ENCODE measurements at places on chromosomes 4 and X.

GRCh38 chrX:111010111-111010510, 85.9 kb upstream of the PAK3 start:
- DNase-seq: no peak

- no peak for DNase-seq
Observed at GRCh38 chr4:48484494-48485168, 1.5 kb downstream of the SLC10A4 start.

DNA sequence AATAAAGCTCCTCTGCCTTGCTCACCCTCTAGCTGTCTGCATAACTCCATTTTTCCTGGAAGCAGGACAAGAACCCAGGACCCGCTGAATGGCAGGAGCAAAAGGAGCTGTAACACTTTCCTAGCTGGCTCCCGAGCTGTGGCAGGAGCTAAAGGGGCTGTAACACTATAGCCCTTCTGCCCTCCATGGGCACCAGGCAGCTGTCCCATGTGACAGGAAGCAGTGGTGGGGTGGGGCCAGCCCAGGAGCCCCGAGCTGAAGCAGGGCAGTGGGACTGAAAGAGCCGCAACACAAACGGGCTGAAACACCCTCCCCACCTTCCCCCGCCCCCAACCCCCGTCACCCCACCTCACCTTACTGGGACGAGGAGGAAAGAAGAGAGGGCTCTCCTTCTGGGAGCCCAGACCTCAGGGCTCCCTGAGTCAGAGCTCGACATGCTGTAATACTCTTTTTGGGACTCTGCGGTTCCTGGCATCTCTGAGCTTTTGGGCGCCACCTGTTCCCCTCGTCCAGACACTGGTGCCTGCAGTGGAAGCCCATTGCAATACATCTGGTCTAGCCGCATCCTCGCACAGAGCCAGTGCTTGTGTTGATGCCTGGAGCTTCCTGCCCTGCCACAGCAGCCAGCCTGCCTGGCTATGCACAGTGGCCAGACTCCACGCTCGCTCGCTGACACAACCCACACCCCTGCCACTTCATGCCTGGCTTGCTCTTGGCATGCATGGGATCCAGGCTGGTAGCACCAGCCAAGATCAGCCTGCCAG, 39.4 kb downstream of the PPM1K start:
- no peak for DNase-seq

- no peak for DNase-seq
Observed at GRCh38 chr4:90209922-90210321, 82.7 kb downstream of the CCSER1 start.

GRCh38 chr4:153223427-153223801, 19.2 kb downstream of the TRIM2 start:
- no peak for DNase-seq

GRCh38 chr4:150999086-150999485, 16.0 kb downstream of the LRBA start:
- DNase-seq: no peak

DNA sequence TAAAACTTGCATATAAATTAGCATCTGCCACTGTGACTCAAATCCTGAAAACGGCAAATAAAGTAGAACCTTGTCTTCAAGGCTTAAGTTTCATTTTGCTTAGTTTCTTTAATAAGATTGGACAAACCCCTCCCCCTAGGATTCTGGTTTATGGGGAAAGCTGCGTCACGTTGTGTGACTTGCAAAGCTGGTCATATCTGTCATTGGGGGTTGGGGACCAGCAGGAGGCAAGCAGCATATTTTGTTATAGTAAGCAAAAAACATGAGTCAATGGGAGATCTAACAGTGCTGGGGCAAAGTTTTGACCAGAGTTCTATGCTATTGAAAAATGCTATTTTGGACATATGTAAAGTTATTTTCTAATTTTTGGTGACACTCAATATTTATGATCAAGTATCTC, 407.3 kb downstream of the PCDH18 start:
- no peak for DNase-seq

DNA sequence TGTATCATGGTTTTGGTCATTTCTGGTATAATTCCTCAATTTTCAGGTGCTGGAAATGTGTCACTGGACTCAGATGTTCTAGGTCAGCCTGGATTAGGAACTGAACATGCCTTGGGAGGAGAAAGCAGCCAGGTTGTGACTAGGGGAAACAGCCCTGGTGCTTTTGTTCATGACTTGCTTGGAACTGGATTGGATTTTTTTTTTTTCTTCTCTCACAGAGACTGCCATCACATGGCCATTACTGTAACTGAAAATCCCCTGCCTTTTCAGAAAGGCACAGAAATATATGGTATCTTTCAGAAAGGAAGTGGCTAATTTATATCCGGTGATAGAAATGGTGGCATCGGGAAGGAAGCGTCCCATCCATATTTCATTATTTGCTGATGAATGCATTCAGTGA, 34.6 kb downstream of the SEPTIN11 start:
- peak; percentile 37 for DNase-seq

DNA sequence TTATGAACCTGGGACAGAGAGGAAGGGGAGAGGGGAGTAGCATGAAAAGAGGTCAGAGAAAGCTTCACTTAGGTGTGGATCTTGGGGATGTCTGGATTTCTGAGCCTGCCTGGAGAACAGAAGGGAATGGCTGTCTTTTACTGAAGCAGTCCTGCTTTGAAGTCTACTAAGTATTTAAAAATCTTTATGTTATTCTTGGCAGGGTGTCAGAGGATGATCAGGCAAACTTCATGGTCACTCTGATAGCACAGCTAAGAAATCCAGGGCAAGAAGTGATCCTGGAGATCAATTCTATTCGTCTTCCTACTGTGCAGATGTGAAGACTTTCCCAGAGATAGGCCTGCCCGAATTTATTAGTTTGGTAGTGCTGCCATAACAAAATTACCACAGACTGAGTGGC, 464.4 kb upstream of the BOD1L1 start:
- DNase-seq: no peak

DNA sequence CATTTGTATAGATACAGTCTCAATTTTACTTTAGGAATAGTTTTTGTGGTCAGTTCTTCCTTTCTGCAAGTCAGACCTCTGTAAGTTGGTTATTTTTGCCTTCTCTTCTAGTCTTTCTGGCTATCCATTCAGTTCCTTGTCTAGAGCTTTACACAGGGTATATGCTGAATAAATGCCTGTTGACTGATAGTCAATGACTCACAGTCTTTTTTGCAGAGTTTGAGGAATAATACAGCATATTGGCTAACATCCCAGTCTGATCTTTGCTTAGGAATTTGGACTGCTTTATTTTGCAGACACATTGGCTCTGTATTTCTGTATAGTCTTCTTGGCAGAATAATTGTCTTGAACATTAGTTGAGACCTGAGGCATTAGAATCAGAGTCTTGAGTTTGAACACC, 132.4 kb downstream of the MAGEC1 start:
- no peak for DNase-seq

DNA sequence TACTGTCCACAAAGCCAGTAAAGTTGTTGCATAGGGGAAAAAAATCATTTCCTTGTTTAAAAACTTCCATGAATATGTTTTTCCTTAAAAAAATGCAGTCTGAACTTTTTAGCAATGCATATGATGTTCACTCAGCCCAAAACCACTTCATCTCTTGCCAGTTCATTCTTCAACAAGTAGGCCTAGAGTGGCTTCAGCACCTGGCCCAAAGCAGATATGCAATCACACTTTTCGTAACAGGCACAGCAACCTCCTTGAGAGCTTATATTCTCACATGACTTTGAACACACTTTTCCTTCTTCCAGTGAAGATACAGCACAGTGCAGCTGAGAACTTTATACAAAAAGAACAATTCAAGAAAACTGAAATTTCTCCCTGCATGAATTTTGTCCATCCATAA, 128.6 kb downstream of the ADAMTS3 start:
- DNase-seq: no peak

- no peak for DNase-seq
Observed at GRCh38 chrX:39050427-39050826, 249.2 kb downstream of the MID1IP1 start.

DNA sequence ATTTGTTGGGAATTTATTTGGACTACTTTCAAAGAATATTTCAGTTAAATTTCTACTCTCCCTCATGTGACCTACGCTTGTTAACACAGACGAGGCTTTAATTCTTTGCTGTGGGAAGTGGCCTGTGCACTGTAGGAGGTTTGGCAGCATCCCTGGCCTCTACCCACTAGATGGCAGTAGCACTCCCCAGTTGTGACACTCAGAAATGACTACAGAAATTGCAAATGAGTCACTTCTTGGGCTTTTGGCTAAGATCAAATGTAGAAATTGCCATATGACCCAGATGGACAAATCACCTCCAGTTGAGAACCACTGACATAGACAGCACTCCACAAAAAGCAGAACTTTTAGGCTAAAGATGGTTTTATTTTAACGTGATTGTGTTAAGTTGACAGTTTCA, 22.1 kb downstream of the PIR start:
- peak; percentile 82 for DNase-seq

- DNase-seq: no peak
Observed at GRCh38 chr4:54913751-54914526, 211.5 kb downstream of the KDR start.

- no peak for DNase-seq
Observed at GRCh38 chrX:13220916-13221315, 98.9 kb downstream of the ATXN3L start.

DNA sequence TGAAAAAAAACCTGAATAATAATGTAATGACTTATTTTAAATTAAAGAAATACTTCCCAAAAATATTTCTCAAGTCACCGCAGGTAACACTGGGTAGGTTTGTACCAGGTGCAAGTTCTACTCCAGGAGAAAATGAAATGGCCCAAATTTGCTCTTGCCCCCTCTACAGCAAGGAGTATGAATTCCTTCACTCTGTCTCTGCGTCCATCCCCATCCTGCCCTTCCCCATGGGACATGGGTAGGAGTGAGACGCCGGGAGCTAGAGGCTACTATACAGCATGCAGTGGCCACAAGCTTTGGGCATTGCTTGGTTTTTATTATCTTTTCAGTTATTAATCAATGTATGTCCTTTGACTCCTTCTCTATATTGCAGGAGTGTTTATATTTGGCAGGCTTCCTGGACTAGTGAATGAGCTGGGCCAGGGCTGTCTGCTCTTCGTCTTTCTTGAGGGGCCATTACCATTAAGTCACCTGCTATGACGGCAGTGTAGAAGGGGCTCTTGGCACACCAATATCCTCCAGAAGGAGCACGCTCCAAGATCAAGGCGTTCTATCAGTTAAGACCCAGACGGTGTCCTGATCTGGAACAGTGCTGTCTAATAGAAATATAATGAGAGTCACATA, 149.6 kb downstream of the ENPP6 start:
- no peak for DNase-seq

DNA sequence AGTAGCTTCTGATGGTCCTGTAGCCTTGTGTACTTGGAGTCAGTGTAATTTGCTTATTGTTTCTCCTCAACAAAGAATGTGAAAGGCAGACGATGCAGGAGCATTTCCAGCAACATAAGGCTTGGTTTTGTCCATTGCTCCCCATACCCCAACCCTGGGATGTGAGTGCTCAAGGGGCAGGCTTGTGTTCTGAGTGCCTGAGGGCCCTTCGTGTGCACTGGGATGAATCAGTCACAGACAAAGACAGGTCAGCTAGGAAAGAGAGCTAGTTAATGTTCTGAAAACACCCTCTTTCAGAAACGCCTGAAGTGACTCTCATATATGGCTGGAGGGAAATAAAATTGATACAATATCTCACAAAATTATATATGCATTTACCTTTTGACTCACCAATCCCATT, 59.1 kb downstream of the PRPS1 start:
- DNase-seq: no peak

DNA sequence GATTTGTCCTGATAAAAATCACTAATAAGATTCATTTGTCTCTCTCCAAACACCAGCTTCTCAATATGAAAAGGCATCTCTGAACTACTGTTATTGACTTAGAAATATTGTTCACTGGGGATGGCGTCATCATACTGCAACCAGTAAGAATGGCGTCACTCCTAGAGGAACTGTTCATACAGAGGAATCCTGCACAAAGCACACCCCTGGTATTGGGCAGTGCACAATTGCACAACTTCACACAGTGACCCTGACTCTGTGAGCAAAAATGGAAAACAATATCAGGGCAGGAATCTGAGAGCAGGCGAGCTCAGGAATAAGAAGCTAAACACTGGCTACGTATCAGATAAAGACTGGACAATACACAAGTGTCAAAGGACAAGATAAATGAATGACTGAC, 66.7 kb upstream of the PNPLA4 start:
- peak; percentile 16 for DNase-seq

GRCh38 chrX:138057883-138058282, 492.0 kb downstream of the ZIC3 start:
- no peak for DNase-seq

DNA sequence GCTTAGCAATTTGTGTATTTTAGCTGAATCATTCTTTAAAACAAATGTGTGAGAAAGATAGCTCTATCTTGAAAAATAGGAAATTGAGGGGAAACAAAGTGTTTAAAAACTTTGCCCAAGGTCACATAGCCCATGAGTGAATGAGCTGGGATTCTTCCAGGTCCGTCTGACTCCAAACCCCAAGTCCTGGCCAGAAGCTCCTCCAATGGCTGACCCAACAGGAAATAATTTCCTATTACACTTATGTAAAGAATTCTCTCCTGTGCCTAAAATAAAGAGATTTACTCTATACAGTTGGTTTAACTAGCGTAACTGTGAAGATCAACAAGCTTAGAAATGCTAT, 287.6 kb downstream of the ARHGAP24 start:
- no peak for DNase-seq

DNA sequence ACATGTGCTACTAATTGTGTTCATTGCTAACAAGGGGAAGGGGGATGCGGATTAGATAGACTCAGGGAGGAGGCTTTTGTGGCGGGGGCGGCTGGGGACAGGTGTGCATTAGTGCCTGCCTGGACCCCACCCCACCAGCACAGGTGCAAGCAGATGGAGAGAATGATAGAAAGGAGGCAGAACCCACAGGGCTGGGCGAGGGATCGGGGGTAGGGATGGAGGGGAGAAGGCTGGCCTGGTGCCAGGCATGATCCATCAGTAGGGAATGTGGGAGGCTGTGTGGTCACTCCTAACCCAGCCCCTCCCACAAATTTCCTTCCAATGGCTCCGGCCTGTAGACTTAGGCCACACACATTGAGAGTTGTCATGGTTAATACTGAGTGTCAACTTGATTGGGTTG, 30.5 kb upstream of the CRMP1 start:
- no peak for DNase-seq

- DNase-seq: no peak
Observed at GRCh38 chr4:88771883-88772450, 74.3 kb upstream of the NAP1L5 start.

DNA sequence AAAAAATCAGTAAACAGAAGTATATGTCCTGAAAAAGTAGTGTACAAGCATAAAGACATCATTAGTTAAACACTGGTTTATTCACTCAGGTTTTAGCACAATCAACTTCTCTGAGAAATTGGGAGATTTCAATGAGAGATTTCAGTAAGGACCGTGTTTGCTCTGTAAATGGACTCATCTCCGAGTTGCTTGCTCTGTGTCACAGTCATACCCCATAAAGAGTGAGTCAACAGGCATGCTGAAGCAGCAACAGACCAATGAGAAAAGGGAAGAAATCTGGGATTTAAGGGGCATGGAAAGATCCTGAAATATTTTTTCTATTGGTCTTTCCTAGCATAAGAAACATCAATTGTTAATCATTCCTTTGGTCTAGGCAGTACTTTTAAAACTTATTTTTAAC, 4.7 kb downstream of the GLUD2 start:
- DNase-seq: no peak

- no peak for DNase-seq
Observed at GRCh38 chrX:106935175-106935574, 15.0 kb downstream of the CLDN2 start.
